AG04450 (cell line): ENCODE measurements at places on chromosomes 7 and 10.

GRCh38 chr7:32177232-32177631, 107.0 kb upstream of the PDE1C start:
- no peak for DNase-seq

DNA sequence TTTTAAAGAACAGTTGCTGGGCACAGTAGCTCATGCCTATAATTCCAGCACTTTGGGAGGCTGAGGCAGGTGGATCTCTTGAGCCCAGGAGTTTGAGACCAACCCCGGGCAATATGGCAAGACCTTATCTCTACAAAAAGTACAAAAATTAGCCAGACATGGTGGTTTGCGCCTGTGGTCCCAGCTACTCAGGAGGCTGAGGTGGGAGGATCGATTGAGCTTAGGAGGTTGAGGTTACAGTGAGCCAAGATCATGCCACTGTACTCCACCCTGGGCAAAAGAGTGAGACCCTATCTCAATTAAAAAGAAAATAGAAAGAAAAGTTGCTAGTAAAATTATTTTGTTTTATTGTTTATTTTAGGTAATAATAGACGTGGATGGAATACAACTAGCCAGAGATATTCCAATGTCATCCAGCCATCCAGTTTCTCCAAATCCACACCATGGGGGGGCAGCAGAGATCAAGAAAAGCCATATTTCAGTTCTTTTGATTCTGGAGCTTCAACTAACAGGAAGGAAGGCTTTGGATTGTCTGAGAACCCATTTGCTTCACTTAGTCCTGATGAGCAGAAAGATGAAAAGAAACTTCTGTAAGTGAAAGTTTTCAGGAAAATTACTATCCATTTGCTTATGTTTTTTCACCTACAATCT, 3.0 kb downstream of the NUP42 start:
- no peak for DNase-seq

- DNase-seq: no peak
These were observed 56.5 kb downstream of the AFAP1L2 start for GRCh38 chr10:114347791-114348190.

DNA sequence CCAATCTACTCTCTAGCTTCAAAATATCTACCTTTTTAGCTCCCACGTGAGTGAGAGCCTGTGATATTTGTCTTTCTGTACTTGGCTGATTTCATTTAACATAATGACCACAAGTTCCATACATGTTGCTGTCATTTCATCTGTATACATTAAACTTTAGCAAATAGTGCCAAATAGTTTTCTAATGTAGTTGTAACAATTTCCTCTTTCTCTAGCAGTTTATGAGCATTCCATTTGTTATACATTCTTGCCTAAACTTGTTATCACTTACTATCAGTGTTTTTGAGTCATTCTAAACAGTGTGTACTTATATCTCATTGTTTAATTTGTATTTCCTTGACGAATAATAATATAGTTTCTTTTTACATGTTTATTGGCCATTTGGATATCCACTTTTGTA, 77.2 kb downstream of the NEUROD6 start:
- DNase-seq: no peak

DNA sequence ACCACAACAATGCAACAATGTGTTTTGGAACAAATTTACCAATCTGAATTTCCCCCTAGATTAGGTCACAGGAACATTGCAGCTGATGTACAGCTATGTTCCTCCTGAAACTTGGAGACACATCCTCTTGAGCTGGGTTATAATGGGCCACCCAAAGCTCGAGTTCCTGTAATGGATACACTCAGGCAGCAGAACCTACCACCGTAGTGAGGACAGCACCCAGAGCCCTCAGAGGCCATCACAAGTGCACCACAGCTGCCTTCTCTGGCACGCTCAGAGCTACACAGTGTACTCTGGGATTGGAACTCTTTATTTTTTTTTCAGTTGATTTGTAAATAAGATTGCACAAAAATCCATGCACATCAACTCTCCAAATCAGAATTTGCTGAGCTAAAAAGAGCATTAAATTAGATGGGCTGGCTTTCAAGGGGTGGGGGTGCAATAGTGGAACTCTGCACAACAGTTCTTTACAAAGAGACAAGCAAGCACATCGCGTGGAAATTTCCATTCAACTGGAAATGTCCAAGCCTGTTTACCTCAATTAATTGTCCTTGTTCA, 56.7 kb downstream of the EGFR start:
- no peak for DNase-seq

- no peak for DNase-seq
These were observed 92.3 kb upstream of the TMEM168 start for GRCh38 chr7:112882511-112882910.

DNA sequence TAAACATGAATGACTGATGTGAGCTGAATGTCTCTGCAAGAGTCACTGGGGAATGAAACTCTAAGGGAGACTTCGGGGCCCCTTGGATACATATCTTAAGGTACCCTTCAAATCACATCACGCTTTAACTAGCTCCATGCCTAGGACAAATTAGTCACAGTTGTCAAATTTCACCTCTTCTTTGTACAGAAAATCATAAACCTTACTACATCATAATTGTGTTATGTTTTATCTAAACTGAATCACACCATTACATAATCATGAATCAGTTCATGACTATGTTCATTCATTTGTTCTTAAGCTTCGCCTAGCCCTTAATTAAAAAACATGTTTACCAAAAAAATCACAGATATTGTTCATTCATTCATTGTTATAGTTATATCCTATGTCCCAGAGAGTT, 2.1 kb upstream of the SLC13A1 start:
- no peak for DNase-seq

GRCh38 chr10:29471544-29471859, 163.3 kb downstream of the SVIL start:
- peak; percentile 44 for DNase-seq

DNA sequence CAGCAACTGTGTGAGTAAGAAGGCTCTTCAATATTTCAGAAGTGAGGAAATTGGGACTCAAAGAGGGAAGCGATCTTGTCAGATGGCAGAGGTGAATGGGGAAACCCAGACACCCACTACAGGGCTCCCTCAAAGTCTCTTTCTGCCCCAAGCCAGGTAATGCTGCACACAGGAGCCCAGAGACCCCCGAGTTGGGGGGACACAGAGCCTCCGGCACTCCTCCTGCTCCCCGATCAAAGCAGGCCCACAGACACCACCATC, 139.4 kb downstream of the TNS3 start:
- DNase-seq: no peak

GRCh38 chr10:123564631-123565030, 101.5 kb upstream of the GPR26 start:
- no peak for DNase-seq
